NCI-H1930 (cell line): ENCODE measurements at places on chromosomes 4 and X.

DNA sequence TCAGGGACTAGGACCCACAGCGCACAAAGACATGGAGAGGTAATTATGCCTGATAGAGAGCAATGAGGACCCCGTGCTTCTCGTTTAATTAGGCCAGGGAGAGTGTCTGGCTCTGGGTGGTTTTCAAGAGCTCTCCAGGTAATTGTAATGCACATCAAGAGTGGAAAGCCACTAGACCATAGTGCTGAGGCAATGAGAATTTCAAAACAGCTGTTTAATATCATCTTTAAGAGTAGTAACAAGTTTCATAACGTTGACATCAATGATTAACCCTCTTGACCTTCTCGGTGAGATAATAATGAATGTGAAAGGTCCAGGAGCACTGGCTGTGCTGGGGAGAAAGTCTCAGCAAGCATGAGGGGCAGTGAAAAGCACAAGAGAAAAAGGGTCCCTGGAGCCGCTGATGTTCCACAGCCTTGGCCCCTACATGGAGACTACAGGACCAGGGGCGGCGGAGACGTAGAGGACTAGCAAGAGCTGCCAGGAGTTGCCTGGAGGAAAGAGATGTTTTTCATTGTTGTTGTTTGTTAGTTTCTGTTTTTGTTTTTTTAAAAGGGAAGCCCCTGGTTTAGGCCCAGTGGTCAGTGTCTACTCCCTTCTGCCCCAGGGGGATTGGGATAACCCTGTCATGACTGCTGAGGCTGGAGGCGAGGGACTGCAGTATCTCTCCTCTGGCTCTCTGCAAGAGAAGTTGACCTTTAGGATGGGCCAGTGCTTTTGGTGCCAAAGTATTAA, 14.8 kb upstream of the CXCR3 start:
- no peak for DNase-seq

GRCh38 chrX:84611843-84612636, 109.8 kb upstream of the HDX start:
- DNase-seq, result no peak

- no peak for DNase-seq
These were observed 396.1 kb upstream of the GNPDA2 start for GRCh38 chr4:45122406-45122805.

DNA sequence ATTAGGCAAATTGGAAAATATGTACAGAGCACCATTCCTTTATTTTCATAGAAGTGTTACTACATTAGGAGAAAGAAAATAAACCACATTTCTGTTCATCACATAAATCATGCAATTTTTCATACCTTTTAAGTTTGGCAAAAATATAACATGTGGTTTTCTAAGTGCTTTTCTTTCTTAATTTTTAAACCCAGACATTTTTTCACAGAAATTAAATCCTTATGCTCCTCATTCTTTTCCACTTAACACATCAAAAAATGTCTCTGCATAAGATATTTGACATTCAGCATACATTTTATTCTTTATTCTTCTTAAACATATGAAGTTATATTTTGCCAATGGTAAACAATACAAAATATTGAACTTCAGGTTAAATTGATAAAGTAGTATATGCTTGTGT, 826.6 kb upstream of the SLIT2 start:
- DNase-seq, result no peak

- no peak for DNase-seq
These were observed at the start of gene ASB9 for GRCh38 chrX:15269618-15270521. Gene ASB9 (minus strand): TSS chrX:15270083. CDS start chrX:15269874, 209 bp downstream.

GRCh38 chrX:71577682-71578081, 555 bp upstream of the GCNA start:
- no peak for DNase-seq

DNA sequence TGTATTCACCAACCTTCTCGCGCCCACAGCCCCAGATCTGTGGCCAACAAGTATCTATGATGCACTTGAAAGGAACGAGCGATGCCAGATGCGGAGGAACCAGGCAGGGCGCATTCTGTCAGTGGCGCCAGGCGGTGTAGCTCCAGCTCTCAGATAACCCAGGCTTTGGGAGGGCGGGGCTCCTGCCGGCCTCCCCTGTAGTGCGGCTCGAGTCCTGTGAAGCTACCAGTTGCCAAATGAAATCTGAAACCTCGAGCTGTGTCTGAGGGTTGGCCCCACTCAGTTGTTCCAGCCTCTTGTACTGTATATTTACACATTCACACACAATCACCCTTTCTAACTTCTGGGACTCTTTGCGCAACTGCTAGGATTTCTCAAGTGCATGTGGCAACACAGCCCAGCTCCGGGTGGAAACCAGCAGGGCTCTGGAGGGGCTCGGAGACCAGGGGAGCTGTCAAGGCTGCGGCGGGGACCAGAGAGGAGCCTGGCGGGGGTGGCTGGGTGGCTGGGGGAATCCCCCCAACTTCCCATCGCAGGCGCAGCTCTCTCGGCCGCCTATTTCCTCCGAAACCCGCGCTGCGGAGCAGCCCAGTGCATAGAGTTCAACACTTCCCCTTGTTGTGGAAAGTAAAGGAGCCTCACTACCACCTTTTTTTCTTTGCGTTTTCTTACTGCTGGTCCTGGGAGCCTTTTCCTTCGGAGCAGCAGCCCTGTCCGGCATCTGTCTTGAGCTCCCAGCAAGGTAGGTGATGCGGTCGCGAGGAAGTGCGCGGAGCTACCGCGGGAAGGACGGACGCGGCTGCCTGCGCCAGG, at the start of gene ARHGAP24:
Gene ARHGAP24 (plus strand): TSS at position 333 of the 813 bp plus-strand sequence.
- peak; percentile 52 for DNase-seq

GRCh38 chrX:1466971-1467561, 14.4 kb upstream of the ASMTL start:
- no peak for DNase-seq

DNA sequence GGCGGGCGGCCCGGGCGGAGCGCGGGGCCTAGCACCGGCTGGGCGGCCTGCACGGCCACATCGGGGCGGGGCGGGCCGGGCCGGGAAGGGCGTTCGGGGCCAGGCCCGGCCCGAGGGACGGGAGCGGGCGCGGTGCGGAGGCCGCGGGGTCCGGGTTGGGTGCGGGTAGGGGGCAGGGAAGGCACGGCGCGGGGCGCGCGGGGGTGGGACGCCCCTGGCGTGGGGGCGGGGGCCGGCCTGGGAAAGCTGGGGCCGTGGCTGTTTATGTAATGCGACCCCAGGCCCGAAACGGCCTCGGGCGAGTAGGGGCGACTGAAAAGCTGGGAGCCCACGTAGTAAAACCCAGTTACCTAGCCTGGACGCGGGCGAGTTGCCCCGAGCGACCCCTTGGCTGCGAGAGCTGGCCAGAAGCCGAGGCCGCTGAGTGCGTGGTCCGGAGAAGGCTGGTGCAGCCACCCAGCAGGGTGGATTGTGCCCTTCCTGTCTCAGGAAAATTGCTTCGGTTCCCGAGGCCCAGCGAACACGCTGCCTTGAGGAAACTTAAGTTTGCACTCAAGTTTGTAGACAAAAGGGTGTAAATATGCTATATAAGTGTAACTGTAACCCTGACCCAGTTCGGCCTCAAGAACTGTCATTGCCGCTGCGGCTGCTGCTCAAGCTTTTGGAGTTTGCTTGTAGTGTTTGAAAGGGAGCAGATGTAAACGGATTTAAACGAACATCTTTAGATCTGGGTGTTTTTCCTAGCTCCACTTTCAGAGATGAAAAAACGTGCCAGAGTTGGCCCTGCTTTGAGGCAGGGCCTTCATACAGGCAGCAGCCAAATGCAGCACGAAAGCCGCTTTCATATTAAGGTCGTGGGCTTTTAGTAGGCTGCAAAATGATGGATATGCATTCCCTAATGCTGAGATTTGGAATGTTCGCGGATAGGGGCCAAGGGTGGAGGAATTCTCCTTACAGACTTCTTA, 674 bp downstream of the SEC24B start:
- no peak for DNase-seq

DNA sequence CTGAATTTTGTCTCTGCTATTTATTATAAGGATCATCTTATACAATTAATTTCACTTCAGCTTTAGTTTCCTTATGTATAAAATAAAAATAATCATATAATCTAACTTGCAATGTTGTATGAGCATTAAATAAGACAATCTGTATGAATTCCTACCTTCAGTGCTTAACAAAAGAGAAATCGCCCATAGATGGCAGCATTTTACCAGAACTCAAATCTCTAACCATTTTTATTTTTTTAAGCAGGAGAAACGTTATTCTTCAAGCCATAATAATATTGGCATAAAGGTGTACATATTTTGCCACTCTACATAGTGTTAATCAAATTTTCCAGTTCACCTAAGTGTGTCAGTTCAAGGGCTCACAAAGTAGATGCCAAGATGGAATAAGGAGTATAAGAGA, 78.8 kb downstream of the TMEM47 start:
- DNase-seq, result peak; percentile 0

GRCh38 chr4:29565256-29565655, 1154.9 kb upstream of the PCDH7 start:
- no peak for DNase-seq

DNA sequence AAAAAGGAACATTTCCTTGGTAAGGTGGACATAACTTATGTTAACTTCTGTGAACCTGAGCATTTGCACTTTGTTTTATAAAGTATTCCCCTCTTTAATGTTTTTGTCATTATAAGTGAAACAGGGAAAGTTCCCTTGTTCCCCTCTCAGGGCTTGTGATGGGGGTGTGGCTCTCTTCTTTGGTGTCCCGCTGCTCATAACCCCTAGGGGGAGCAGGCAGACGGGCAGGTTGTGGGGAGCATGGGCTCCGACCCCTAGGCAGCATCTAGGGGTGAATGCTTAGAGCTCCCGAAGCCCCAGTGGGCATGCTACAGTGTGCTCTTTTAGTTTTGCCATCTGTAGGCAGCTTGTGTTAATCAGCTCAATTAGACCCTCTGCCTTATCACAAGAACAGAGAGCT, 200.4 kb downstream of the DACH2 start:
- DNase-seq, result no peak

DNA sequence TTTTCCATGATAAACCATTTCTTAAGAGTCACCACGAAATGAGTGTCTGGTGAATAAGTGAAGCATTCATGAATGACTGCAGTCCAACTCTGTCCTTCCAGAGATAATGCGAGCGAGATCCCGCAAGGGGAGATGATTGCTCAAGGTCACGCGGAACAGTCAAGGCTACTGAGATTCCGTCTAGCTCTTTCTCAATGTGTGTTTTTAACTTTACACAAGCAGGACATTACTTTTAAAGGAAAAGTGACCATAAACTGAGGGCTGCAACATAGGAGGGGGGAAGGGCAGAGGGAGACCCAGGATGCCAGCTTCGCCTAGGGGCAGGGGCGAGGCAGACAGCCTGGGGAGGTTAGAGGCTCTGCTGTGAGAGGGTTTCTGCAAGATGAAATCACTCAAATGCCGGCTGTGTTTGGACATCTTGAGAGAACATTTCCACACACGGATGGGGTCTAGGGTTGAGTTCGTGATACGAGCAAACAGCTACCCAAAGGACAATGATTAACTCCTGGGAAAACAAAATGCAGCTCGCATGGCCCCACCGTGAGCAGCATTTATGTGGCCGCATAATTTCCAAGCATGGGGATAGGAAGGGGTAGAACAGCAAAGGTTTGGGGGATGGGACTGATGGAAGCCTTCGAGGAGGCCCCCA, 23.8 kb upstream of the CCNQ start:
- no peak for DNase-seq

- no peak for DNase-seq
These were observed 406.7 kb downstream of the MAPK10 start for GRCh38 chr4:85952972-85953650.

DNA sequence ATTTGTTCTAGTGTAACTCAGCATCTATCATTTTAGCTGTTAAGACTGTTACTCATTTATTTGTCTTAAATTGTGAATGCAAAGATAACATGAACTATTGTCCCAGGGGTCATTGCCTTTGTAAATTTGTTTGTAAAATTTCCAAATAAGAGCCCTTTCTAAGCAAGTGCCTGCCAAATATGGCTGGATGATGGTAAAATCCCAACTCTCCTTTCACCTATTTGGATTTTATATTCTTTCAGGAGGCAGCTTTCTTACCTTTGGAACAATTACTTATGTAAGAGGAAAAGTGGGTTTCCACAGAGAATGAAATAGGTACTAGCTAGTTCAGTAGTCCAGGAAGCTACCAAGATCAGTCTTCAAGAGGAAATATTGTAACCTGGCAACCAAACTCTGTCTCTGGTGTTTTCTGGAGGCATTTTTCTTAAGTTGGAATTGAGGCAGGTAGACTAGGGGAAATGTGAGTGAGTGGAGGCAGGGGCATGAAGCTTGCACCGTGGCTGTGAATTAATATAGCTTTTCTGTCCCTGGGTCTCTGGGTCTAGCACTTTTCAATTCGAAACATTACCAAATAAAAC, 363.0 kb upstream of the ZCCHC13 start:
- no peak for DNase-seq

DNA sequence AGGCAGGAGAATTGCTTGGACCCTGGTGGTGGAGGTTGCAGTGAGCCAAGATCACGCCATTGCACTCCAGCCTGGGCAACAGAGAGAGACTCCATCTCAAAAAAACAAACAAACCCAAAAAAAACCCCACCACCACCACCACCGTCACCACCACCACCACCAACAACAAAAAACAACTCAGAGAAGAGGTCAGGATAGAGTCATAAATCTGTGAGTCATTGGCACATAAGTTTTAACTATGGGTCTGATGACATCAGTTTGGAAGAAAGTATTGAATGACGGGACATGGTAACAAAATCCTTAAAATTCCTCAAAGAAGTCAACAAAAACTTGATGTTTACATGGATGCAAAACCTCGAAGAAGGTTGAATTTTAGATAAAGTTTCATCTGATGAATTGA, 288.0 kb upstream of the SFRP2 start:
- no peak for DNase-seq

DNA sequence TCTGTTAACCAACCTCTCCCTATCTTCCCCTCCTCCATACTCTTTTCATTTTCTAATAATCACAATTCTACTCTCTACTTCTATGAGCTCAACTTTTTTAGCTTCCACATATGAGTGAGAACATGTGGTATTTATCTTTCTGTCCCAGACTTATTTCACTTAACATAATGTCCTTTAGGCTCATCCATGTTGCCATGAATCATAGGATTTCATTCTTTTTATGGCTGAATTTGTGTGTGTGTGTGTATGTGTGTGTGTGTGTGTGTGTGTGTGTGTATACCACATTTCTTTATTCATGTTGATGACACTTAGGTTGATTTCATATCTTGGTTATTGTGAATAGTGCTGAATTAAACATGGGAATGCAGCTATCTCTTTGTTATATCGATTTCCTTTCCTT, 37.4 kb downstream of the RUFY3 start:
- DNase-seq, result no peak

DNA sequence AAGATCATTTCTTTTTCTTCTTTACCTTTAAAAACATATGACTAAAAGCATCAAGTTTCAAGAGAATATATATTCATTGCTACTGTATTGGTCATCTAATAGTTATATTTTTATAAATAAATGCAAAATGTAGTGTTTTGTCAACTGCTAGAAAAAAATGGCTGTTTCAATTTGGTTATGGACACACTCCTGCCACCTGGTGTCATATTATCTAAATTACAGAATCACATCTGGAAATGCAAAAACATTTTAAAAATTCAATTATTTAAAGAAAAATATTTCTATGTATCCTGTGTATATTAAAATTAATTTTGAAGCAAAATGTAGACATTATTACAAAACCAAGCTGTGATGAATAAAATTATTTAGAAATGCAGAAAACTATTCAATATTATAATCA, 329.4 kb upstream of the PCDH18 start:
- no peak for DNase-seq

- no peak for DNase-seq
These were observed 574 bp upstream of the CFAP97 start for GRCh38 chr4:185204238-185204910.

- no peak for DNase-seq
These were observed 661.5 kb upstream of the EPHA5 start for GRCh38 chr4:66331761-66332160.

- DNase-seq, result no peak
These were observed 229.9 kb downstream of the COL25A1 start for GRCh38 chr4:109072595-109072994.
